Fibroblast of gingiva (primary cell): ENCODE measurements at places on chromosomes 5 and 9.
A peak's percentile ranks its signal among the peaks of the same experiment; 100 is the strongest.

DNA sequence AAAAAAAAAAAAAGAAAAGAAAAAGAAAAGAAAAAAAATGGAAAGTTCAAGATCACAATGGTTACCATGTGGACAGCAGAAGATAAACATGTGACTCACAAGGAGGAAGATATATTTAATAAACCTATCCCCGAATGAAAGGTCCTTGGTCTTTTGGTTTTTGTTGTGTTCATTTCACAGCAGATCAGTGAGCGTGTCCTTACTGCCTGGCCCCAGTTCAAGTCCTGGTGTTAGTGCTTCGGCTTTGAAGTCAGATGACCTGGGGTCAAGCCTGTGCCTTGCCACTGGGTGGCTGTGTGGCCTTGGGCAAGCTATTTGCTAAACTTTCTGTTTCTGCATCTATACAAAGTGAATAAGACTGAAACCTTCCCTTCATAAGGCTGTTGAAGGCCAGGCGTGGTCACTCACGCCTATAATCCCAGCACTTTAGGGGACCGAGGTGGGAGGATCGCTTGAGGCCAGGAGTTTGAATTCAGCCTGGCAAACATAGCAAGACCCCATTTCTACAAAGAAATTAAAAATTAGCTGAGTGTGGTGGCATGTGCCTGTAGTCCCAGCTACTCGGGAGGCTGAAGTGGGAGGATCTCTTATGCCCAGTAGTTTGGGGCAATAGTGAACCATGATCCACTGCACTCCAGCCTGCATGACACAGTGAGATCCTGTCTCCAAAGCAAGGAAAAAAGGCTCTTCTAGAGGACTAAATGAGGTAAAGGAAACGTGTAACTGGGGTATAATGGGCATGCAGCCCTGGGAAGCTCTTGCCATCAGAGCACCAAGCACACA is 94.5 kb upstream of the SPATA31D4 start:
- peak; percentile 11 for DNase-seq

GRCh38 chr5:177116631-177117373 is 16.8 kb upstream of the NSD1 start:
- DNase-seq: peak; percentile 84

- no peak for DNase-seq
These were observed 21.5 kb upstream of the ZBTB34 start for GRCh38 chr9:126838895-126839294.

DNA sequence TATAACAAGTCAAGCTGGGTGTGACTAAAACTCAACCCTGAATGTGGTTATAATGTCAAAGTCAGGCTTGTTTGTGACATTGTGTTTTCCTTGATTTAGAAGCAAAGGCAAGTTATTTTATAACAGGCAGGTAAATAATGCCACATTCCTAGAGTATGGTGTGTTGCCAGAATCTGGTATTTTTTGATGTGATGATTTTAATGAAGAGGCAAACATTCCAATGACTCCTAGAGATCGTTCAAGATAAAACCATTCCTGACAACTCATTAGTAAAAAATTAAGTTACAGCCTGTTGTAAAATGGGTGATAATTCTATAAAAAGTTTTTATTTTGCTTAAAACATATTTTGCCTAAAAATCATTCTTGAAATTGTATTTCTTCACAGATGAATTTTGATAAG is 60.0 kb downstream of the RAB14 start:
- no peak for DNase-seq

- peak; percentile 39 for DNase-seq
These were observed 195.0 kb upstream of the GHR start for GRCh38 chr5:42228279-42228678.

GRCh38 chr5:124806373-124807077 is 60.1 kb upstream of the ZNF608 start:
- no peak for DNase-seq

GRCh38 chr9:130243015-130243881 is 22.3 kb upstream of the HMCN2 start:
- DNase-seq: no peak

DNA sequence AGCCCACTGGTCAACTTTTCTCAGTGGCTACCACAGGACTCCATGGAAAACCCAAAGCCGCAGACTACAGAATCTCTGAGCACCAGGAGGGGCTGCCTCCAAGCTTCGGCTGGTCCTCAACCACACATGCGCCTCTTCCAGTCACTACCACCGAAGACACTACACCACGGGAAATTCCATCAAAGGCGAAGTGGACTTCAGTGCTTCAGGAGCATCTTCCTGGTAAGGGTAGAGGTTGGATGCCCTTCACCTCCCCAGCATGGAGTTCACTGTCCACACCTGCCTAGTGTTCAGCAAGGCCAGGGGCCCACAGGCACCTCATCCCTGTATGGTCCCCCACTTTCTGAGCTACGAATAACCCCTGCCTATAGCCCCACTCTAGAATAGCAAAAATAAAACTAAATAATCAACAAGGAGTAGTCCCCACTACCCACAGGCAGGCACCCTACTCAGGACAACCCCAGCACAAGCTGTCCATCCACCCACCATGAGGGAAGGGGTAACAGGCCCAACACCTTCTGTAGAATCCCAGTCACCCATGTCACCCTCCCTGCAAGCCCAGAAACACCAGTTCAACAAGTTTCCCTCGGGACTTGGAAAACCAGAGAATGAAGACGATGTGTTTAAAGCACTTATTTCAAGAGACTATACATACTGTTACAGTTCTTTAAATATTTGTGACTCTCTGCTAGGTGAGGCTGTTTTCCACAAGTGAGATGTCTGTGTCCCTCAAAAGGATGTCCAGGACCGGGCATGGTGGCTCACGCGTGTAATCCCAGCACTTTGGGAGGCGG is 2.6 kb downstream of the VDAC1 start:
- no peak for DNase-seq

- no peak for DNase-seq
These were observed 218.1 kb downstream of the TRIM32 start for GRCh38 chr9:116905171-116905588.

GRCh38 chr5:31581498-31582099 is 49.5 kb downstream of the C5orf22 start:
- peak; percentile 40 for DNase-seq

GRCh38 chr9:91502913-91503672 is 79.5 kb upstream of the NFIL3 start:
- no peak for DNase-seq

DNA sequence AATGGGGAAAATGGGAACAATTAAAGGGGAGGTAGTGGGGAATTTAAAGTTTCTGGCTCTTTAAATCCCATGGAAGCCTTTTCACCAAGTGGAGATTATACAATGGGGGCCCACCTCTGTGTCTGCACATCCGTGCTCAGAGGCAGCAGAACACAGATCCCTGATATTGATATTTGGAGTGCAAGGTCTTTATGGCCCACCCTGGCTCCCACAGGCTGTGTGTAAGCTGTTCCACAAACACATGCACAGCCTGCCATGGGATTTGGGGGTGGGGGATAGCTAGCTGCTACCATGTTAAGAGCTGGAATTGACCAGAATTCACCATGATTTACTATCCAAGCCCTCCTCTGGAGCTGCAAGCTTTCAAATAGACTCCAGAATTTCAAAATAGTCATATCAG is 55.9 kb downstream of the RASGEF1C start:
- DNase-seq: no peak

DNA sequence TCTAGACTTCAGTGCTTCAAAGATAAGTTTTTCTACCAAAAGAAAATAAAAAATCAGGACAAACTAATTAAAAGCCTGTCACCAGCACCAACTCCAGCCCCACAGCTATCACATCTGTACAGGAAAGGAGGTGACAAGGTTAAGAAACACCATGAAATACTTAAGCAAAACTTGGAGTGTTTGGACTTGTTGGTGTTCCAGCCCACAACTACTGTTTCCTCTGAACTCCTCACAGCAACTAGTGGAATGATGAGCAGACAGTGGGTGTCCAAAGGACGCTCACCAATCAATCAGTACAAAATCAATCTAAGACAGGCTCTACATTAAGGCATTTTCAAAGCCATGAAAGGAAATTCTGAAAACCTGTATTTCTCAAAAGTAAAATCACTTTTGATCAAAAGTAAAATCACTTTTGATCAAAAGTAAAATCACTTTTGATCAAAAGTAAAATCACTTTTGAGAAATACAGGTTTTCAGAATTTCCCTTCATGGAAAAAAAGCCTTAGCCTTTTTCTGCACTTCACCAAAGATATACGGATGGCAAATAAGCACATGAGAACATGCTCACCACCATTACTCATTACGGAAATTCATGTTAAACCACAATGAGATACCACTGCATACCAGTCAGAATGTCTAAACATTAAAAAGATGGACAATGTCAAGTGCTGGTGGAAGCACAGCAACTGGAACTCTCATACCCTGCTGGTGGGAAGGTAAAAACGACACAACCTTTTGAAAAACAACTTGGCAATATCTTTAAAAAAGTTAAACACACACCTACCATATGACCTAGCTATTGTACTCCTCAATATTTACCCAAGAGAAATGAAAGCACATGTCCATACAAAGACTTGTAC is 79.7 kb downstream of the MED27 start:
- peak; percentile 17 for DNase-seq

GRCh38 chr9:4145482-4145881 is 154.4 kb downstream of the GLIS3 start:
- DNase-seq: no peak

GRCh38 chr9:13166996-13167395 is 112.5 kb downstream of the MPDZ start:
- no peak for DNase-seq
